CD4-positive, alpha-beta T cell treated with Interferon alpha-2 for 1 hour (primary cell): ENCODE measurements at places on chromosomes 12 and 14.

DNA sequence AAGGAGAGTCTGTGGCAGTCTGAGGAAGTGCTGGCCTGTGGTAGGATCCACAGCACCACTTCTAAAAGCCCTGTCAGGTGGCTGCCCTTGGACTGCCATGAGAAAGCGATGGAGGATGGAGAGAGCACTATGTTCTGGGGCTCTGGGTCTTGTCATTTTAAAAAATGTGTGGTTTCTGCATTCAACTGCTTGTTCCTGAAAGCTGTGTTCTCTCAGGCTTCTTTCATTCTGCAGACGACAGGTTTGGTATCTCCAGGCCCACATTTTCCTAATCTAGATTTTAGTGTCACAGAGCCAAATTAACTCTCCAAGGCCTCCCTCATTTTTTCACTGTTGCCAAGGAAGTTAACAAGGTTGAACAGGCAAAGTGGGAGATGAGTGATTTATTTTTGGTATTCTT is 10.5 kb downstream of the OVCH1 start:
- no peak for DNase-seq

DNA sequence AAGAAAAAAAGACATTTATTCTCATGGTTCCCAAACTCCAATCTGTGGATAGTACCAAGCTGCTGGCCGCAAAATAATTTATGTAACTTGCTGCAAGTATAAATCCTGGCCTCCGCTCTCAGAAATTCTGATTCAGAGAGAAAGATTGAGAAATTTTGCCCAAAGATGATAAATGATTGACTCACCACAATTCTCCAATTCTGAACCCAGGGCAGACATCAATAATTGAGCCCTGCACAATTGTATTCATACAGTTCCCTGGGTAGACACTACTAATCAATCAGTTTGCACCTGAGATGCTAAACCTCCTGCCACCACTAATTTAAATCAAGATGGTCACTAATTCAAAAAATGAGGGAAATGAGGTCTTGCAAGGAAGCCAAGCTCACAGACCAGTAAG is 38.2 kb downstream of the TRPV4 start:
- DNase-seq: no peak

GRCh38 chr14:102951799-102952198 is 29.3 kb downstream of the AMN start:
- DNase-seq: no peak

- no peak for DNase-seq
These were observed 98.7 kb upstream of the ATF1 start for GRCh38 chr12:50665170-50665569.

- no peak for DNase-seq
These were observed 68.7 kb downstream of the DICER1 start for GRCh38 chr14:95088665-95089064.

- no peak for DNase-seq
These were observed 584 bp upstream of the DDHD1 start for GRCh38 chr14:53153702-53154112.

GRCh38 chr12:24036438-24037216 is 87.2 kb upstream of the SOX5 start:
- no peak for DNase-seq

GRCh38 chr14:51818748-51819380 is 41.5 kb upstream of the GNG2 start:
- DNase-seq: no peak

- no peak for DNase-seq
These were observed 6.8 kb upstream of the FOXG1 start for GRCh38 chr14:28759653-28760313.

GRCh38 chr12:114614040-114614439 is 69.9 kb downstream of the TBX3 start:
- DNase-seq: no peak

GRCh38 chr12:2583091-2583497 is 211.7 kb upstream of the FKBP4 start:
- DNase-seq: peak; percentile 29

- DNase-seq: no peak
These were observed 8.5 kb downstream of the KRT85 start for GRCh38 chr12:52358575-52359350.

DNA sequence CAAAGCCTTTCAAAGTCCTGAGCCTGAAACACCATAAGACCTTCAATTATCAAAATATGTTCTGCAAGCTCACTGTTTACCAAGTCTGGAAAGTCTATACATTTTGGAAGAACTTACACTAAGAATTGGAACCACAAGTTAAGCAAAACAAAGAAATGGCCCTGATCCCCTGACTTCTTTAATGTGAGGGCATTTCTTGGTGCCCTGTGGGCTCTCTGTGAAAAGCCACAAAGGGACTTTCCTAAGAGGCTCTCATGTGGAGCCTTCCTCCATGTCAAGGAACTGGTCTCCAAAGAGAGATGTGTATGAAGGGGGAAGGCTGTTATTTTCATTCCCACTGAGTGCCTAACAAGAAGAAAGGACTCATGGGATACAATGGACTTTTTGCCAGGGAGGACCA is 13.5 kb upstream of the MYH6 start:
- no peak for DNase-seq

DNA sequence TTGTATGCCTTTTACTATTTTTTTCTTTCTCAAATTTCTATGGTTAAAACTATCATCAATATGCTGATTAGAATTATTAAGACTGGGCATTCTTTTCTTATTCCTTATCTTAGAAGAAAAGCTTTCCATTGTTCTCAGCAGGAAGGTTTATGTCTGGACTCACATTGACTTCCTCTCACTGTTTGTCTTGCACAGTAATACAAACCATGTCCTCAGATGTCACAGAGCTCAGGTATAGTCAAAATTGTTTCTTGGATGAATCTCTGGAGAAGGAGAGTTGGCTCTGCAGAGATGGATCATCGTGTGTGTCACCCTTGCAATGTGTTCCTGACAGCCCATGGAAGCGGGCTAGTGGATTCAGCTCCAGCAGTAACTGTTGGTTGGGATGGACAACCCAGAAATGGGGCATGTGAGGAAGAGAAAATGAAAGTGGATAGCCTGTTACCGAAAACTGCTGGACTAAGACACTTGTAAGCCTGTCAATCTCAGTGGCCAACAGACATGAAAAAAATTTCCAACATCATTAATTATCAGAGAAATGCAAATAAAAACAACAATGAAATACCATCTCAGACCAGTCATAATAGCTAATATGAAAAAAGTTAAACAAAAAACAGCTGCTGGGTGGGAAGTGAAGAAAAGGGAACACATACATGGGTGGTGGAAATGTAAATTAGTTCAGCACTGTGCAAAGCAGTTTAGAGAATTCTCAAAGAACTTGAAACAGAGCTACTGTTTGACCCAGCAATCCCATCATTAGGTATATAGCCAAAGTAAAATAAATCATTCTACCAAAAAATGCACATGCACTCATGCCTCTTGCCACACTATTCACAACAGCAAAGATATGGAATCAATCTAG is 967.8 kb downstream of the TMEM121 start:
- DNase-seq: no peak

DNA sequence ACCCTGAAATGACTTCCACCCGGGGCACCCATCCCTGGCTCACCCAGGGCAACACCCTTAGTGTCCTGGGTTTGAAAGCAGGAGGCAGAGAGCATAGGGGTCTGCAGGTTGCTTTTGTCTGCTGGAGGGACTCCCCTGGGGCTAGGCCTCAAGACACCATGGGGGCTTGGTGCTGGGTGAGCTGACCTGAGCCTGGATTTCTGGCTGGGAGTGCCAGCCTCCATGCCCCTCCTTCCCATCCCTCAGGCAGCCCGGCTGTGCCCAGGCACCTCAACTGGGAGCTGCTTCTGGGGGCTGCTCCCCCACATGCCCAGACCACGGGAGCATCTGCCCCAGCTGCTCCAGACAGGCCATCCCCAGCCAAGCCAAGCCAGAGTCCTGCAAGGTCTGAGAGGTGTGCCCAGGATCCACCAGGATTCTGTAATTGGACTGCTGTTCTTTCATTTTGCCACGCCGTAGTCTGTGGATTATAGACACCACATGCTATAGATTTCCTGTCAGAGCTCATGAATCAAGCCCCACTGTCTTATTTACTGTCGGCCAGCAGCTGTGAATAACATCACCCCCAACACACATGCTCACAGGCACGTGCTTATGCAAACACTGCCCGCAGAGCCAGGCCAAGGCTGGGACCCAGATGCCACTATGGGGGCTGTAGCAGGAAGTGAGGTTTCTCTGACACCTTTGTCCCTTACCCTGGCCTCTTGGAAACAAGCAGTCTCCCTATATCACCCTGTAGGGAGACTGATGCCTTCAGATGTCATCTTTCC is 29.4 kb upstream of the ESRRB start:
- no peak for DNase-seq

GRCh38 chr12:52022841-52023181 is 16.1 kb downstream of the TAMALIN start:
- DNase-seq: no peak

DNA sequence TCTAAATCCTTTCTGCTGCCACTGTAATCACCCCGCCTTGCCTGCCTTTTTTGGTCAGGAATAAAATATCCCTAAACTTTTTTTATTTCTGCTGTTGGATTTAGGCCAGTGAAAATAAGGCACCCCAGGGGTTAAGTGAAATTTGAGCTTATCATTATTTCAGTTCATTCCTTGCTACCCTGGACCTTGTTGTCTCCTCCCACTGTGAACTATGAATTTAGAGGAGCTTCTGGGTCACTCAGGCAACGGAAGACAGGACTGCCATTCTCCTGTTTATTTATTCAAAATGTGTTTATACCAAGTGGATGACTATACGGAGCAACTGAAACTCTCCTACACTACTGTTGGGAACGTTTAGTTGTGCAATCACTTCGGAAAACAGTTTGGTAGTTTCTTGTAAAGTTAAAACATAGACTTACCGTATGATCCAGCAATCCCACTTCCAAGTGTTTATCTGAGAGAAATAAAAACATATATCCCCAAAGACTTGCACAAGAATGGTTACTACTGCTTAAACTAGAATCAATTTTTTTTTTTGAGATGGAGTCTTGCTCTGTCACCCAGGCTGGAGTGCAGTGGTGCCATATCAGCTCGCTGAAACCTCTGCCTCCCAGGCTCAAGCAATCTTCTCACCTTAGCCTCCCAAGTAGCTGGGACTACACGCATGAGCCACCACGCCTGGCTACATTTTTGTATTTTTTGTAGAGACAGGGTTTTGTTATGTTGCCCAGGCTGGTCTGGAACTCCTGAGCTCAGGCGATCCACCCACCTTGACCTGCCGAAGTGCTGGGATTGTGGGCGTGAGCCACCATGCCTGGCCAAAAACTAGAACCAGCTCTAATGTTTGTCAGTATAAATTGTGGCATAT is 2.3 kb upstream of the TRAFD1 start:
- DNase-seq: no peak

GRCh38 chr14:101098641-101099040 is 195.1 kb upstream of the RTL1 start:
- DNase-seq: no peak
